ENCODE measurements at places on chromosomes 13 and 19.

DNA sequence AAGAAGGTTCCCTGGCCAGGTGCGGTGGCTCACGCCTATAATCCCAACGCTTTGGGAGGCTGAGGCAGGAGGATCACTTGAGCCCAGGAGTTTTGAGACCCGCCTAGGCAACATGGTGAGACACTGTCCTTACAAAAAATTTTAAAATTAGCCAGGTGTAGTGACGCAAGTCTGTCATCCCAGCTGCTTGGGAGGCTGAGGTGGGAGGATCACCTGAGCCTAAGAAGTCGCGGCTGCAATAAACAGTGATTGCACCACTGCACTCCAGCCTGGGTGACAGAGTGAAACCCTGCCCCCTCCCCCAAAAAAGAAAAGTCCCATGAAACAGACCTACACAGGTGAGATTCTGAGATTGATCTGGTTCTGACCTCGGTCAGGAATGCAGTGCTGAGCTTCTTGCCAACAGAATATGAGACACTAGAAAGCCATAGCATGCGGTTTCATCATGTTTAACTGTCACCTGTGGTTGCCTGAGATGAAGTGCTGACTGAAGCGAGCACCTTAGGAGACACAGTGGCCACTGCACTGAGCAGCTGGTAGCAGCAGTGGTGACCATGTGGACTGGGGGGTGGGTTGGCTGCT lies 2.0 kb upstream of the A1BG start:
- DNase-seq: no peak

DNA sequence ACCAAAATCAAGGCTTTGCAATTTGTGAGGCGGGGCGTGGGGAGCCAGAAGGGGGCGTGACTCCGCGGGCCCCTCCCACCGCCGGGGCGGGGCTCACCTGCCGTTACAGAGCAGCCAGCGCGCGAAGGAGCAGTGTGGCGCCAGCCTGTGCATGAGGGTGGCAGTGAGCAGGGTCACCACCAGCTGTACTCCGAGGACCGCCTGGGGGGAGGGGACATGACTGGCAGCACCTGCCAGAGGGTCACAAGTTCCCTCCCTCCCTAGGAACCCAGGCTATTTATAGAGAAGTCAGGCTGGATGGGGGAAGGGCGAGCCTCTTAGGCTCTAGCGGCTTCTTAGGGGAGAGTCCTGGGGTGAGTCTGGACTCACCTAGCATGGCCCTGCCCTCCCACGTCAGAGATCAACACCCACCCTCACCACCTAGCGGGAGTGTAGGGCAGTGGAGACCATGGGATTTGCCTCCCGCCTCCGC lies 3.6 kb downstream of the TMEM161A start:
- DNase-seq: peak; percentile 87

- DNase-seq: no peak
Measured at GRCh38 chr13:100890645-100891044, 216.1 kb upstream of the TMTC4 start.

DNA sequence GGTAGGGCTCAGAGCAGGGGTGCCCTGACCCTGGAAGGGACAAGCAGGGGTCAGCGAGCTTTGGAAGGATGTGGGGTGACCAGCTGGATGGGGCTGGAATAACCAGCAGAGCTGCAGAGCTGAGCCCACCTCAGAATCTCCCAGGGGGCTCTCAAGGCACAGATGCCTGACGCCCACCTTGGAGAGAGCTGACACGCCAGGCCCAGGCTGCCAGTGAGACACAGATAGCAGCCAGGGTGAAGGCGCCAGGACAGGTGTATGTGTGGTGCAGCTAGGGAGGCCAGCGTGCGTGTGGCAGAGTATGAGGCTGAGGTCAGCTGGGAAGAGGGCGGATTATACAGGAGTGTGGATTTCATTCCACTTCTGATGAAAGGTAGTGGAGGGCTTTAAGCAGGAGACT lies 8.9 kb downstream of the AP1M1 start:
- no peak for DNase-seq

- DNase-seq: no peak
Measured at GRCh38 chr19:14758816-14759215, 19.5 kb downstream of the ADGRE2 start.

- no peak for DNase-seq
Measured at GRCh38 chr19:41920882-41921576, 7.2 kb downstream of the ERFL start.

All from left lung (tissue), 14 donors.